ENCODE measurements at places on chromosomes 6 and 20. TPM values are rescaled to one million over a fixed set of nuclear protein-coding genes. Genes with fewer than 3 reads are reported as not detected.

- DNase-seq = peak; percentile 60
These were observed 129.5 kb upstream of the ARG1 start for GRCh38 chr6:131443514-131443913.

OR2J3 gene
- total RNA-seq = not detected

DNA sequence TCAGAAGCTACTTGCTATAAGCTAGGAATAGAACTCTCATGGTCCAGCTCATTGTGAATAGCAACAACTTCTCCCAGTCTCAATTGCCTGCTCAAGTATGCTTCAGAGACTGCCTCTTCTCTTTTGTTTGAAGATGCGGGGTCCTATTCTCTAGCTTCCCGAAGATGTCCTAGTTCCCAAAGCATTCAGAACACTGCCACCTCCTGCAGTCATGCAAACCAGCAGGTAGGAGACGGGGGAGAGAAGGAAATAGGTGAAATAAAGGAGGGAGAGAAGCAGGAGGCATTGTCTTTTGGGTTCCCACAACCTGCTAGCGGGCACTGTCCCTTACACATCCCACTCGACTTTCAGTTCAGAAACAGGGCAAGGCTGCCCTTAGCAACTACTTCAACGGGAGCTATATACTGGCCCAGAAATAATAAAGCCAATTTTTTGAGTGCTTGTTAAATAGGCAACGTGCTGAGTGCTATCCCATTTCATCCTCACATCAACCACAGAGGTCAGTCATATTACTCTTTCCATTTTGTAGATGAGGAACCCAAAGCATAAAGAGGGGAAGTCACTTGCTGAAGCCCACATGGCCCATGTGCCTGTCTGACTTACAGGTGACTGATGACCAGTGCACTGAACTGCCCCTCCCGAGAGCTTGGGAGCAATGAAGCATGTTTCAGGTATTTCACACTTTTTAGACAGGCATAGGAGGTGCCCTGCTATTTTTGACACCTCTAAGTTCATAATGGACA is 61.9 kb upstream of the ATXN1 start:
- no peak for DNase-seq

TMEM217 gene
- 0.34 TPM for total RNA-seq

DNA sequence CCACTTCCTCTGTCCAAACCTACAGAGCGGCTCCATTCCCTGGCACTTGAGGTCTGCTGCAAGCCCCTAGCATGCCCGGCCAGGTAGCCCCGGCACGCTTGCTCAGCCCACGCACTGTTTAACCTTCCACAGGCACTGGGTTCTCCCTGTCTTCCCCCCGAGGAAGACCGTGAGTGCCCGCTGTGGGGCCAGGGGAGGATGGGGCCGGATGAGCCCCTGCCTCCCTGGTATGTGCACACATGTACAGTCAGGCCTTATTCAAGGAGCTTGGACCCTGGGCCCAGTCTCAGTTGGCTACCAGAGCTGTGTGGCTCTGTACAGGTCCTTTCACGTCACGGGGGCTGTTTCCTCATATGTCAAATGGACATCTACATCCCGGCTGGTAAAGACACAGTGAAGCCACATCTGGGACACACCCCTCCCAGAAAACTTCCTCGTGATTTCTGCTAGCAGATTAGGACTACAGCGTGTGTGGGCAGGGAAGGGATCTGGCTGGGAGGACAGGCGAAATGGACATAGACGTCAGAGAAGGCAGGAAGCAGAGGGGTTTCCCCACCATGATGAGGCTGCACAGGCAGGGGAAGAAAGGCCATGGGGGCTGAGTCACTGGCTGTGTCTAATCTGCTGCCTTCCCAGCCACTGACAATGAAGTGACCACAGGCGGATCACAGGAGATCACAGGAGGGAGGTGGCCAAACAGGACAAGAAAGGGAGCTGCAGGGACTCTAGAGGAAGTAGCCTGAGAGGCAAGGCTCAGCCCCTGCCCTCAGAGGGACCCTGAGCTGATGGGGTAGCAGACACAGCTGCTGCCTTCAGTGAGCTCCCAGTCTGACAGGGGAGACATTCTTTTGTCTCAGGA is 62.9 kb downstream of the MRPL14 start:
- DNase-seq = no peak

CYP24A1 gene
- not detected for total RNA-seq

DNA sequence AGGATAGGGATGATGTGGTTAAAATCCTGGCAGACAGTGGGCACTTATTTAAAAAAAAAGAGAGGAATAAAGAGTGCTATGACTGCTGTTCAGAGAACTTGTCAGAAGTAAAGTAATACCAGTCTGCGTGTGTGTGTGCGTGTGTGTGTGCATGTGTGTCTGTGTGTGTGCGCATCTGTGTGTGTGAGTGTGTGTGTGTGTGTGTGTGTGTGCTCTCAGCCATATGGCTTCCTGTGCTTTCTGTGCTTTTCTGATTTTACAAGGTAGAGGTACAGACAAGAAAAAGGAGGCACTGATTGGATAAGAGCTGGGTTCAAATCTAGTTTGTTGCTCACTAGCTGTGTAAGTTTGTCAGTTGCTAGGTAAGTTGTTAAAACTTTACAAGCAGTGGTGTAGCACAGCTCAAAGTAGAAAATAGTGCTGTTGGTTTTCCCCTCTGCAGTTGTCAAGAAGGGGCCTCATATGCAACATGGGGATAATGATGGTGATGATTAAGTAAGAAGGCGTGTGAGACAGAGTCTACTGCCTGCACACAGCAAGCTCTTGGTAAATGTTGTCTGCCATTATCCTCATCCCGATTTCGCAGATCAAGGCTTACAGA is 155.3 kb upstream of the ZNF217 start:
- DNase-seq = peak; percentile 34

TEAD3 gene
- not detected for total RNA-seq

DNA sequence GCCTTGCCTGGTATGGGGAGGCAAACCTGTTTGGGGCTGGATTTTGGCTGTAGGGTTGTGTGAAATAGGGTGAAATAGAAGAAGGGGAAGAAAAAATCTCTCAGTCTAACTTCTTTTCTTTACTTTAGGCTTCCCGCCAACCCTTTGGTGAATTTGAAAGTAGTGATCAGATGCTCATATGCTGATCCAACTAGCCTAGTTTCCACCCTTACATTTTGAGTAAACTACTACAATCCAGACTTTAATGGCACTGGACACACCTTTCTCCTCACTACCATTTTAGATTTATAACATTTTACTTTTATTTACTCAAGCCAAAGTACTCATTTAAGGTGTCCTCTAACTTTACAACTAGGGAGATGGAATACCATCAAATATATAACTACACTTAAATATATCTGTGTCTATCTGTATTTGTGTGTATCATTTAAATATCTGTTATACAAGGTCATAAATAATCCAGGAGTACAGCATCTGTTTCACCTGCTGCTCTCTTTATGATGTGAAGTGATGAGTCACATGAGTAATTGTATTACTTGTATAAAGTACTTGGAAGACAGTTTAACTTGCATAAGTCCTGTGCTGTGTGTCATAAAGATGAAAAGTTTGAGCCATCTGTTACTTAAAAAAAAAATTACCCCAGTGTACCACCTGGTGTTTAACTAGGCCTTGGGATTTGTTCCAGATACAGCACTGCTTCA is 172.1 kb downstream of the CDKAL1 start:
- no peak for DNase-seq

Measured in OCI-LY7 (cell line).